ENCODE measurements at places on chromosomes 1 and 21.
A peak's percentile ranks its signal among the peaks of the same experiment; 100 is the strongest.

DNA sequence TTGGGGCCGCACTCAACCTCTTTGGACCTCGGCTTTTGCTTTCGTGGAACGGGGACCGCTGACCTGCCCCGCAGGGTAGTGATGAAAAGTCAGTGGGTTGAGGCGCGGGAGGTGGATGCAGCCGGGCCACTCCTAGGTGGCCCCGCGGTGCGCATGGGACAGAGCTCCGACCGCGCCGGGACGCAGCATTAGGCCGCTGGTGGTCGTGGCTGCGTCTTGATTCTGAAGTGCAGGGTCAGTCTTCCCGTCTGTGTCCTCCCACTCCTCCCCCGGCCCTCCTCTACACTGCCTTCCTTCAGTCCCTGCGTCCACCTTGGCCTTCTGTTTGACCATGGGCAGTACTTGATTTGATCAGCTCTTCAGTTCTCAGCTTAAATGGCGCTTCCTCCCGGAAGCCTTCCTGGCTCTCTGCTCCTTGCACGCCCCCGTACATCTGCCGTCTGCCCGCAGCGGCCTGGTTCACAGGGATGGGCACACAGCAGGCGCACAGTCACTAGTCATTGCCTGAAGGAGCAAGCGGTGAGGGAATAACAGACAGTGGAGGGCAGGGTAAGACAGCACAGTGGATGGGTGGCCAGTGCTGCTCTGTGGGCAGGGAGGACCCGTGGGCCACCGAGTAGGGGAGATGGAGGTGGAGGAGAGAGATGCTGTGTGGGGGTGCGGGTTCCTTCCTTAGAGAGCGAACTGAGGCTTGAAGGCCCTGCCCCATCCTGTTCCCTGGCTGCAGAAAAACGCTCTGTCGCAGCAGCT is 633 bp downstream of the THEMIS2 start:
- DNase-seq: no peak

GRCh38 chr21:44548922-44549321 is 2.4 kb downstream of the KRTAP10-2 start:
- DNase-seq: no peak

- peak; percentile 53 for DNase-seq
These were observed 43.6 kb downstream of the PBX1 start for GRCh38 chr1:164602480-164603093.

DNA sequence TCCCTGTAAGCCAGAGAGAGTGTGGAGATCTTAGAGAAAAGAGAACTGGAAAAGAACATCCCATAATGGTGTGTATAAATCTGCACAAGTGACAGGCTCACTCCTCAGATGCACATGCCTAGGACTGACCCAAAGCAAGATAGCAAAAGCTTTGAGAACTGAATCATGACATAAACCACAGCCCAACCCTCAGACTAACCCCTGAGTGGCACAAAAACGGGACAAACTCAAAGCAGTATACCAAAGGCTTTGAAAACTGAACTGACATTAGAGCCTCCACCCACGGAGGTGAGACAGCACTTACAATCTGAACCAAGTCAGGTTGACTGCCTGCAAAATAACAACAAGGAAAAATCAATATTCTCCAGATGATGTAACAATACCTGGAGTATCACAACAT is 70.8 kb downstream of the TIAM1 start:
- DNase-seq: no peak

DNA sequence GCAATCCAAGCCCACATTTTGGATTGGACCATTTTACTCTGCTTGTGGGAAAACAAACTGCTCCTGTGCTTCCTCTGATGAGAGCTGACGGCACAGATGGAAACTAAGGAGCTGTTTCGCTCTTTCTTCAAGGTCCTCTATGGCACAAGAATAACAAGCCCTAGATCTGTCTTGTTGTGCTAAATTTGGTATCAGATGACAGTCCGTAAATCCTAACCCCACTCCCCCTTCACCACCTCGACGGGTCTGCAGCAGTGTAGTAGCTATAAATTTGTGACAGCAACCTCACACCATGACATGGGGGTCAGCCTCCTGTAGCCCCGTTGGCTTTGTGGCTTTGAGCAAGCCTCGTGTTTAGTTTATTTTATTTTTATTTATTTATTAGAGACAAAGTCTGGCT is 85.9 kb downstream of the ADSS2 start:
- DNase-seq: no peak

DNA sequence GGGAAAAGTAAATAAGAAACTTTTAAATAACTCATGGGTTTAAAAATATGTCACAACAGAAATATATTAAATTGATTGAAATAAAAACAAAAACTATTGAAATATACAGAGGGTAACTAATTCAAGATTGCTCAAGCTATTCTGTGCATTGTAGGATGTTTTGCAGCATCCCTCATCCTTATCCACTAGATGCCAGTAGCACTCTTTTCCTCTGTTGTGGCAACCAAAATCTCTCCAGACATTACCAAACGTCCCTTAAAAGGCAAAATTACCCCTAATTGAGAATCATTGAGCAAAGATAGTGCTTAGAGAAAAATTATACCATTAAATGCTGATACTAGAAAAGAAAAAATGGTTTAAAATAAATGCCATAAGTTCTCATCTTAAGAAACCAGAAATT is 682.6 kb downstream of the RWDD3 start:
- DNase-seq: peak; percentile 3
